Stimulated activated CD8-positive, alpha-beta memory T cell treated with anti-CD3 and anti-CD28 coated beads, Interleukin-12 subunit alpha, Interleukin-12 subunit beta, amount 100 ng/mL, for 4 hours (primary cell): ENCODE measurements at places on chromosomes 4 and X.

DNA sequence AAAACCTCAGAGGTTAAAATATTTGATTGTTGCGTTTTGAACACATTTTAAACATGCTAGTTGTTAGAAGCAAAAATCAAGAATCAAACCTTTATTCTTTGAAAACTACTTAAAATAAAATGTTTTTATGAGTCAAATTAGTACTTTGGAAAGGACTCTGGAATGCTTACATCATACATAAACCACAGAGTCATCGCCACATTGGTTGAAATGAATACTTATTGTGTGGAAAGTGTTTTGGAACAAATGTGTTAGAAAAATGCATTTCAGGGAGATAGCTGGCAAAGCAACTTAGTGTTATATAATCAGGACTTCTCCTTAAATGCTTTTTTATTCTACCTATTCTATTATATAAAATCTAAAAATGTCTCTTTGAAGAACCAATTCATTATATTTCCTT is 49.4 kb upstream of the CAMK2D start:
- DNase-seq: no peak

- no peak for DNase-seq
These were observed 73.1 kb downstream of the WFS1 start for GRCh38 chr4:6342530-6343293.

DNA sequence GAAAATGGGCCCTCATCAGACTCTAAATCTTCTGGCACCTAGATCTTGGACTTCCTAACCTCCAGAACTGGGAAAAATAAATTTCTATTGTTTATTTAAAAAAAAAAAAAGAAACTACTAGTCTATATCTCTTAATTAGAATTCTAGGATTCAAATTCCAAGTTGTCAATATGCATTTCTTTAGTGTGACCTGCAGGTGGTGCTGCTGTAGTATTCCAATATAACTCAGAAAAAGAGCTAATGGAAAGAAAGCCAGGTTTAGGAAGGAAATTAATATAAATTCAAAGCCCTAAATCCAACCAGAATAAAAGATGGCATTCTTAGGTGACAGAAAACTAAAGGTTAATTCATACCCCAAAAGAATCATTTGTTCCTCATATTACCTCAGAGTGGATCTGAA is 80.0 kb upstream of the NALF2 start:
- DNase-seq: no peak

GRCh38 chr4:28548594-28548993 is 1688.0 kb downstream of the STIM2 start:
- no peak for DNase-seq

GRCh38 chr4:48635980-48636379 is 144.1 kb downstream of the FRYL start:
- no peak for DNase-seq

GRCh38 chr4:139773560-139774318 is 108.1 kb downstream of the MGST2 start:
- DNase-seq: no peak

DNA sequence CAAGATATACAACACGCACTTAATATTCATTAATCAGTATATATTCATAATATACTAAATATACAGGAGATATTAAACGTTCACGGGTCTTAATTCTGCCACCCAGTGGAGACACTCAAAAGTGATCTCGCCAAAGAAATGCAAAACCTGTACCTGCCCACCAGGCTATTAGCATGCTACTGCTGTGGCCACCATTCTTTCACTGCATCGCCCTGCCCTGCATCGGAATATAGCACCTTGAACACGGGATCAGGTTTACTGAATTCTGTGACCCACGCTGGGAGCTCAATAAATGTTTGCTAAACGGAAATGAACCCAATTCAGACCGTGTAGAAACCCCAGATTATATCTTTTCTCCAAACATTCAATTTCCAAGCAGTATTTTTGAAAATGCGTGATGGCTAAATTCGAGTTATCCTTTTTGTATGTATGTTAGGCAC is 840 bp upstream of the CLCN3 start:
- DNase-seq: no peak

GRCh38 chr4:15691346-15692135 is 9.9 kb downstream of the FAM200B start:
- no peak for DNase-seq

DNA sequence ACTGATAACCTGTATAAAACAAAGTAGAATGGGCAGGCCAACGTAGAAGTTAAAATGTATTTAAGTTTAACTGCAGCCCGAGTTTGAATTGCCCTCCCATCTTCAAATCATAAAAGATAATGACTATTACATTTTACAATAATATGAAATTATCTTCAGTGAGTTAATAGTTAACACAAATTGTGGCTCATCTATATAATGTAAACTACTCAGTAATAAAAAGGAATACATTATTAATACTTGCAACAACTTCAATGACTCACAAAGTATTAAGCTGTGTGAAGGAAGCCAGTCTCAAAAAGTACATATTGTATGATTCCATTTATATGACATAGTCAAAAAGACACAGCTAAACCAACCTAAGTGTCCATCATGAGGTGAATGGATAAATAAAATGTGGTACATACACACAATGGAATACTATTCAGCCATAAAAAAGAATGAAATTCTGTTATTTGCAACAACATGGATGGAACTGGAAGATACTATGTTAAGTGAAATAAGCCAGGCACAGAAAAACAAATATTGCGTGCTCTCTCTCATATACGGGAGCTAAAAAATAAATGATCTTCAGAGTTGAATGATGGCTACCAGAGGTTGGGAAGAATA is 7.8 kb downstream of the PLRG1 start:
- no peak for DNase-seq

- no peak for DNase-seq
These were observed 77.2 kb upstream of the SPIN4 start for GRCh38 chrX:63428348-63428747.

GRCh38 chr4:8108991-8109390 is 49.6 kb downstream of the ABLIM2 start:
- no peak for DNase-seq

- no peak for DNase-seq
These were observed 33.5 kb downstream of the NAT8L start for GRCh38 chr4:2092669-2093053.

DNA sequence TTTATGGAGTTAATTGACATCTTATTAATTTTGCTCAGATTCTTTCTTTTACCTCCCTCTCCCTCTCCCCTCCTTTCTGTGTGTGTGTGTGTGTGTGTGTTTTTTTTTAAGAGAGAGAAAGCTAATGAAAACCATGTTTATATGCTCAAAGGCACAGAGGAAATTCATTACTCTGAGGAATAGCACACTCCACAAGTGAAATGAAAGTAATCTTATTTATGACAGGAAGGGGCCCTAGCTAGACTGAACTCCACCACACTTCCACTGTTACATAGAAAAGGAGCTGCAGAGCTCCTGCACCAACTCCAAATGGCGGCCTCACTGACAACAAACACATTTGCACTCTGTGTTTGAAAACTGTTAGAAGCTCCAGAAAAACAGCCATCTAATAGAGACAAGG is 150.6 kb downstream of the RASL11B start:
- DNase-seq: no peak

DNA sequence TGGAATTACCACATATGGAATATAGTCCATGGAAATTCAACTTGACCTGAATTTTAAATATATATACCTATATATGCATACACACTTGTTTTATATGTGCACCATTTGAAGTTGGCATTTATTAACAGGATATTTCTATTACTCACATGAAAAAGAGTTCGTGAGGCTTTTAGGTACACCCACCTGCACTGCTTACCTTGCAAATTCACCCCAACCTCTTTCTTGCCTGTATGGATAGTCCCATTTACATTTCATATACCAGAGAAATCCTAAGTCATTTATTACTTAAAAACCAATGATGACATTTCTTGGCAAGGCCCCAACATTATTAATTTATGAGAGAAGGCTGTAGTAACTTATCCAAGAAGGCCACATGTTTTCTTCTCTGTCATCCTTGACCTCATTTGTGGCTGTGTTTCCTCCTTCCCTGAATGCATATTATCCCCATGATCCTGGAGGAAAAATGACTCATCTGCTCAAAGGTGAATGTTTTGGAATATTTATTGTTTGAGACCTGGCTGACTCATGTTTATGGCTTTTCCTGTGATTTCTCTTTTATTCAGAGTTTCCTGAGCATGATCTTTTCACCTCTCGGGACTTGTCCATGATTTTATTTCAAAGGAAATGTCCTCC is 62.2 kb upstream of the FAM241A start:
- no peak for DNase-seq

- DNase-seq: no peak
These were observed 329.1 kb downstream of the GALNTL6 start for GRCh38 chr4:172142281-172142741.

GRCh38 chrX:148928811-148929210 is 428.4 kb downstream of the AFF2 start:
- DNase-seq: no peak

GRCh38 chr4:70914000-70914399 is 11.8 kb downstream of the MOB1B start:
- no peak for DNase-seq

- no peak for DNase-seq
These were observed 25.9 kb downstream of the SMIM31 start for GRCh38 chr4:164779811-164780216.

DNA sequence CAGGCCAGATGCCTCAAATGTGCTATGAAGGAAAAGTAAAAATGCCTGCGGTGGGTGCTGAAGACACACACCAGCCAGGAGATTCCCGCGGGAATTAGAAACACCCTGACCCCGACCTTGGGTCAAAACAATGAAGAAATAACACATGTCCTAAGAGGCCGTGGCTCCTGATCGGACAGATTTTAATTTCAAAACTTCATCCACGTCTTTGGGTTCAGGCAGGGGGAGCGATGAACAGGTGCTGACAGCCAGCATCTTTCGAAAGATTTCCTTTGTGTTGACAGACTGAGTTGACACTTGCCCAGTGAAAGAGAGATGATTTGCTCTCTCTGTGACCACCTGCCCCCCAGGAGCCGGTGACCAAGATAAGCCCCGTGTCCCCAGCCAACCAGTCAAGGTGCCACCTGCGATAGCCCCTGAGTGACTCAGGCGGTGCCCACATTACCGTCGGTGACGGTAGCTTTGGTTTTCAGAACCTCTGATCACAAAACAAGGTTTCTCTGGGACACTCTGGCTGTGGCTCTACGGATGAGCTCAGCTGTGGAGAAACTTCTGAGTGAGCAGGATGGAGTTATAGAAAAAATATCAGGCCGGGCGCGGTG is 11.0 kb upstream of the IL3RA start:
- no peak for DNase-seq
